ENCODE measurements at places on chromosomes 2 and 18. TPM values are rescaled to one million over a fixed set of nuclear protein-coding genes. Genes with fewer than 3 reads are reported as not detected.
A peak's percentile ranks its signal among the peaks of the same experiment; 100 is the strongest.

- no peak overlapping the region for H3K4me3 ChIP-seq
- no peaks in the 10 kb centered on the region for H3K36me3 ChIP-seq
- no peak for DNase-seq
- no peak overlapping the region for H3K27ac ChIP-seq
- H3K4me1 ChIP-seq, result no peaks in the 10 kb centered on the region
- peaks cover 19% of the 10 kb centered on the region for H3K27me3 ChIP-seq
Measured at GRCh38 chr2:102410952-102411351, 12.0 kb upstream of the IL18RAP start.

DNA sequence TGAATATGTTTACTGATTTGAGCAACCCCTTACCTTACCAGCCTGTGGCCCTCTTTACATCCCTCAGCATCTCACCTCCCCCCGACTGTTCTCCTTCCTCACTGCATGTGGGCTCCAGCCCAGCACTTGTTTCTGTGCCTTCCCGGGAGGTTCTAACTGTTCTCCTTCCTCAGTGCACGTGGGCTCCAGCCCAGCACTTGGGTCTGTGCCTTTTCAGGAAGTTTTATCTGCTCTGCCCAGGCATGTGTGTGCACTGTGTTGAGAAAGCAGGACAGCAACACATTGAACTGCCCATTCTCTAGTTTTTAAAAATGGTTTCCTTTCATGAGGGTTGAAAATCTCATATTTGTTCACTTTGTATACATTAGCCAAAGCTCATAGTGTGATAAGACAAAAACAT is 158.4 kb downstream of the ATP9B start:
- H3K27me3 ChIP-seq, result no peaks in the 10 kb centered on the region
- H3K4me3 ChIP-seq, result no peak overlapping the region
- no peaks in the 10 kb centered on the region for H3K36me3 ChIP-seq
- H3K4me1 ChIP-seq, result no peaks in the 10 kb centered on the region
- no peak for DNase-seq

DNA sequence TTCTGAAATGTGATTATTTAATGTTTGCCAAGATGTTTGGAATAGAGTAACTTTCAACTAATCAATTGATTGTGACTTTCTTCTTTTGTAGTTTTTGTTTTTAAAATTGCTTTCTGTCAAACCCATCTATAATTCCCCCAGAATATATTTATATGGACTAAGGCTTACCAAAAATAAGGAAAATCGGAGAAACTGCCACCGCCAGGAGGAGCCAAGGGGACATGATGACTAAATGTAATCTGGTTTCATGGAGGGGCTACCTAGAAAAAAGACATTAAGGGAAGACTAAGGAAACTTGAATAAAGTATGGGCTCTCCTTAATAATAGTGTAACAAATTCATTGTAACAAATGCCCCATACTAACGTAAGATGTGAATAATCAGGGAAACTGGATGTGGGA is 19.5 kb downstream of the BOLA3 start:
- no peaks in the 10 kb centered on the region for H3K4me1 ChIP-seq
- no peaks in the 10 kb centered on the region for H3K36me3 ChIP-seq
- H3K27me3 ChIP-seq, result no peaks in the 10 kb centered on the region
- H3K4me3 ChIP-seq, result no peak overlapping the region
- H3K27ac ChIP-seq, result no peak overlapping the region

DNA sequence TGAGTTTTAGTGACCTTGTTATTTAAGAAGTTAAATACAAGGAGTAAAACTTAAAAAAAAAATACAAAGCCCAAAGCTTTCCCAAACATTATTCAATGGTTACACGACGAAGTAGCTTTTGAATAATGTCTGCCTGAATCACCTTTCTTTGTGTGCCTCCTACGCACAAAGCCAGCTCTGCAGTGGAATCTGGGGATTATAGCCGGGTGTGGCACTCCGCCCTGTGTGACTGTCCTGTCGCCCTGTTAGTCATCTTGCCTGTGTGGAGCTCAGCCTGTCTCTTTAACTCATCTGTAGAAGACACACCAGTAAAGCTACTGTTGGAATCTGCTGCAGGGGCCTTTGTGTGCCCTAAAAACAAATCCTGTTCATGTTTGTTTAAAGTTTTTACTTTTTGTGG is 79.4 kb upstream of the TCF7L1 start:
- peaks cover 42% of the 10 kb centered on the region for H3K4me1 ChIP-seq
- no peak overlapping the region for H3K4me3 ChIP-seq
- peak overlapping the region; percentile 65 for H3K27ac ChIP-seq
- DNase-seq, result peak; percentile 94
- H3K27me3 ChIP-seq, result no peaks in the 10 kb centered on the region
- peaks cover 47% of the 10 kb centered on the region for H3K36me3 ChIP-seq

The WDR7 gene
- total RNA-seq, result 6.7 TPM

DNA sequence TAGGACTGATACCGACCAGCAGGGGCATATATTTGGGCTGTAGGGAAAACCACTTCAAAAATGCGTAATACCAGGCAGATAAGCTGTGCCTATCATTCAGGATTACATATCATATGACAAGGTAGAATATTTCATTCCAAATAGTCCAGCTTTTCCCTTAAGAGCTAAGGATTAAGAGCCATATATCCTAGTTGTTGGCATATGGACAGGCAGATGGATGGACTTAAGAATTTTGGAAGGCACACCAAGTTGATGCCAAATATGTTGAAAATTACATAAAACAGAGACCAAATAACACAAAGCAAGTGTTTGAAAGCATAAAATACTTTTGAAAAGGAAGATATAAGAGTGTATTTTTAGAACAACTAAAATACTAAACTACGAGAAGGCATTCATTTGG is 52.1 kb downstream of the LRRTM4 start:
- no peaks in the 10 kb centered on the region for H3K4me1 ChIP-seq
- no peaks in the 10 kb centered on the region for H3K36me3 ChIP-seq
- H3K27me3 ChIP-seq, result no peaks in the 10 kb centered on the region
- no peak overlapping the region for H3K27ac ChIP-seq
- no peak for DNase-seq

The NOSTRIN gene
- not detected for total RNA-seq

The EPHA4 gene
- 42.2 TPM for total RNA-seq

- H3K36me3 ChIP-seq, result no peaks in the 10 kb centered on the region
- H3K4me3 ChIP-seq, result no peak overlapping the region
- no peaks in the 10 kb centered on the region for H3K4me1 ChIP-seq
- no peaks in the 10 kb centered on the region for H3K27me3 ChIP-seq
Measured at GRCh38 chr2:96821113-96821675, 5.1 kb downstream of the CNNM3 start.

GRCh38 chr18:28422577-28422976 is 245.6 kb upstream of the CDH2 start:
- H3K36me3 ChIP-seq, result no peaks in the 10 kb centered on the region
- DNase-seq, result no peak
- H3K4me1 ChIP-seq, result no peaks in the 10 kb centered on the region
- H3K4me3 ChIP-seq, result no peak overlapping the region

The TTC21B gene
- 14.9 TPM for total RNA-seq

GRCh38 chr2:54535599-54536195 is 79.6 kb downstream of the SPTBN1 start:
- H3K4me1 ChIP-seq, result peaks cover 27% of the 10 kb centered on the region
- H3K27ac ChIP-seq, result no peak overlapping the region
- H3K27me3 ChIP-seq, result no peaks in the 10 kb centered on the region
- H3K4me3 ChIP-seq, result no peak overlapping the region

The PDE1A gene
- 16.3 TPM for total RNA-seq

GRCh38 chr2:219029829-219030165 is 11.5 kb downstream of the CFAP65 start:
- no peak overlapping the region for H3K27ac ChIP-seq
- peak; percentile 80 for DNase-seq
- H3K36me3 ChIP-seq, result no peaks in the 10 kb centered on the region
- no peak overlapping the region for H3K4me3 ChIP-seq

- no peak overlapping the region for H3K27ac ChIP-seq
- no peak overlapping the region for H3K4me3 ChIP-seq
- H3K36me3 ChIP-seq, result no peaks in the 10 kb centered on the region
- 0 out of 2 replicates have a peak, but pooled peaks cover 17% of the 10 kb centered on the region for H3K4me1 ChIP-seq
Measured at GRCh38 chr18:59689756-59690155, 7.5 kb downstream of the CCBE1 start.

The BOLL gene
- not detected for total RNA-seq

DNA sequence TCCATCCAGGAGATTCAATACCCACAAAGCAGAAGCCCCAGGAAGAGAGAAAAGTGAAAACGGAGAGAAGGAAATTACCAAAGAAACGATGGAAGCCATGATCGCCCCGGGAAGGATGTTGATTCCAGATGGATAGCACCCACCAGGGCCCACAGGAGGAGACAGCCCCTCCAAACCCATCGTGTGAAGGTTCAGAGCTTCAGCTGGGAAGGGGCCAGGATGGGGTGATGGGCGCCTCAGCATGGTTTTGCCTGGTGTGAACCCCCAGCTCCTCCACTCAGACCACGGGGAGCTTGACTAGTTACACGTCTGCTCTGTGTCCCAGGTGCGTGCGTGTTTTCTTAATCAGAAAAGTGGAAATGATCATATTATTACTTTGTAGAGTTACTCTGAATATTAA is 264.5 kb downstream of the EIPR1 start:
- no peaks in the 10 kb centered on the region for H3K36me3 ChIP-seq
- H3K27me3 ChIP-seq, result no peaks in the 10 kb centered on the region
- no peak overlapping the region for H3K27ac ChIP-seq

DNA sequence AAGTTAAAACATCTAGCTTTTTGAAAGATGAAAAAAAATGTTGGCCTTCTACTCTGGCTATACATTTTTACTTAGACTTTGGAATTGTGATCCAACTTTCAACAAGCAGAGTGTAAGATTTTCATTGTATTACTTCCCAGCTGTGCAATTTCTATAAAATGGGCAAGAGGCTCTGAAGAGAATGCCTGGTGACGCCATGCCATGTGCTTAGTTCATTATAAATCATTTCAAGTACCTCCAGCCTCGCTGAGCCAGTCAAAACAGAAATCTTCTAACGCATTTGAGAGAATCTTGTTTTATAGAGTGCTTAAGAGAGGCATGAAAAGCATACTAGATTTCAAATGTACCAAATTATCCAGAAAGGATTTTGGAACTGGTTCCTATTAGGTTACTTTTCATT is 10.1 kb upstream of the STK17B start:
- no peaks in the 10 kb centered on the region for H3K4me1 ChIP-seq
- H3K27me3 ChIP-seq, result no peaks in the 10 kb centered on the region
- no peak overlapping the region for H3K27ac ChIP-seq
- no peak for DNase-seq
- H3K36me3 ChIP-seq, result no peaks in the 10 kb centered on the region

The EVX2 gene
- not detected for total RNA-seq

GRCh38 chr2:45654250-45654649 is 2.8 kb downstream of the PRKCE start:
- peak; percentile 5 for DNase-seq
- H3K27me3 ChIP-seq, result no peaks in the 10 kb centered on the region
- no peak overlapping the region for H3K4me3 ChIP-seq
- no peak overlapping the region for H3K27ac ChIP-seq
- H3K4me1 ChIP-seq, result peaks cover 13% of the 10 kb centered on the region
- H3K36me3 ChIP-seq, result no peaks in the 10 kb centered on the region

DNA sequence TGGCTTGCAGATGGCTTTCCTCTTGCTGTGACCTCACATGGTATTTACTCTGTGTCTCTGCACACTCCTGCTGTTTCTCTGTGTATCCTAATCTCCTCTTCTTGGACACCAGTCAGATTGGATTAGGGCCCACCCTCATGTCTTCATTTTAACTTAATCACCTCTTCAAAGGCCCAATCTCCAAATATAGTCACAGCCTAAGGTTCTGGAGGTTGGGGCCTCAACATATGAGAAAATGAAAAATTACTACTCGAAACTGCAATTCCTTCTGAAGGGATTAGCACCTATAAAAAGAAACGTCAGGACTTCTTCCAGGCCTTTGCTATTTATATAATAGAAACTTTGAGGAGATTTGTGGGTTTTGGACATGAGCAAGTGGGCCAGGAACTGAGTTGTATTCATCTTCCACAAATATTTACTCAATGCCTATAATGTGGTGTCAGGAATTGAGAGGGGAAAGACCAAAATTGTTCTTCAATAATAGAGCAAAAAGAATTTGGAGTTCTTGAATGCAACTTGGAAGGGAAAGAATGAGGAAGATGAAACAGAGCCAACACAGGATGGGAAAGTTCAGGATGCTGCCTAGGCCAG is 270.0 kb upstream of the FN1 start:
- no peak for DNase-seq
- H3K4me3 ChIP-seq, result no peak overlapping the region
- no peaks in the 10 kb centered on the region for H3K36me3 ChIP-seq
- H3K27ac ChIP-seq, result no peak overlapping the region

DNA sequence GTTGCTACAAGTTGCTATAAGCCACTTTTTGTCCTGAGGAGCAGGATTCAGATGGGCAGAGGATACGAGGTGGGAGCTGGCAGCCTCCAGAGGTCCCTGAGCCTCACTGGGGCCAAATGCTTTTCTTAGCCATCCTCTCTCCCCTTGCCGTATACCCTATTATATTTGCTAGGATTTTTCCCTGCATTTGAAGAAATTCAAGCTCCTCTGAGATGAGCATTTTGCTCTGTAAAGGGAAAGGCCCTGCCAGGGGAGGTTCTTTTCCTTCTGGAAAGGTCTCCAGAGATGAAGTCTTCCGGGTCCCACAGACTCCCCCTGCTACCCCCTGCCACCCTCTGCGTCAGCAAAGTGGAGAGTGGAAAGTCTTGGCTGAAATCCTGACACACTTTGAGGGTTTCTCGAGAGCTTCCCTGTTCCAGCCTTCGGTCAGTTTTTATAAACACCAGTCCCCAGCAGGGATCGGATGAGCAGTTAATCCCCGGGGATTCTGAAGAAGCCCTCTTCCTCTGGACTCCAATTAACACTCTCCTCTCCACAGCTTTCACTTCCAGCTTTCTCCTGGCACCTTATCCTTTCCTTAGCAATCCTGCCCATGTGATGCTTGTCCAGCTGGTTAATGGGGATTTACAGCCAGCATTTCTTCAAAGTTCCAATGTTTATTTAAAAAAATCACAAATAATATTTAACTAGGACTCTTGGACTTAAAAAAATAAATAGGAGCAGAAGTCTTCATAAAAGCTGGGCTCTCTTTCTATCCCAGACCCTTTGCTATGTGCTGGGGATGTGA is 13.1 kb downstream of the CYRIA start:
- no peak for DNase-seq
- H3K36me3 ChIP-seq, result no peaks in the 10 kb centered on the region
- H3K4me3 ChIP-seq, result no peak overlapping the region
- peaks cover 15% of the 10 kb centered on the region for H3K4me1 ChIP-seq
- no peak overlapping the region for H3K27ac ChIP-seq

- H3K27ac ChIP-seq, result no peak overlapping the region
- no peaks in the 10 kb centered on the region for H3K4me1 ChIP-seq
- no peaks in the 10 kb centered on the region for H3K36me3 ChIP-seq
- H3K27me3 ChIP-seq, result 0 out of 2 replicates have a peak, but pooled peaks cover 3% of the 10 kb centered on the region
- H3K4me3 ChIP-seq, result no peak overlapping the region
Measured at GRCh38 chr18:46555213-46555612, 101.8 kb downstream of the LOXHD1 start.

DNA sequence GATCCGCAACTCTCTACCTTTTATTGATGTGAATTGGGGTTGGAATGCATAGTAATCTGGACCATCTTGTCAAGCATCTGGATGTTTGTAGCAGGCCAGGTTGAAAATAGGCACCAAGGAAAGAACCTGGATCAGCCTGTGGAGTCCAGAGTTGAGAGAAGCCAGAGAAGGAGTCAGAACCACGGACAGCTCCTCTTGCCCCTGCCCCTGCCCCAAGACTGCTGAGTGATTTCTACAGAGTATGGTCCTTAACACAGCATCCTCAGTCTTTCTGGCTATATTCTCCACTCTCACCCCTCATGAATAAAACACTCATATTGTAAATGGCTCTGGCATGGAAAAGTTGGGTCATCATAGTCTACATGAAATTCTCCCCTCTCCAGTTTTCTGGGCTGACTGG is 154.6 kb downstream of the LOXHD1 start:
- no peaks in the 10 kb centered on the region for H3K36me3 ChIP-seq
- H3K4me3 ChIP-seq, result no peak overlapping the region
- H3K27ac ChIP-seq, result no peak overlapping the region
- no peak for DNase-seq
- peaks cover 7% of the 10 kb centered on the region for H3K27me3 ChIP-seq

Measured in GM23248 (cell line).